ENCODE measurements at places on chromosomes 16 and 17.

DNA sequence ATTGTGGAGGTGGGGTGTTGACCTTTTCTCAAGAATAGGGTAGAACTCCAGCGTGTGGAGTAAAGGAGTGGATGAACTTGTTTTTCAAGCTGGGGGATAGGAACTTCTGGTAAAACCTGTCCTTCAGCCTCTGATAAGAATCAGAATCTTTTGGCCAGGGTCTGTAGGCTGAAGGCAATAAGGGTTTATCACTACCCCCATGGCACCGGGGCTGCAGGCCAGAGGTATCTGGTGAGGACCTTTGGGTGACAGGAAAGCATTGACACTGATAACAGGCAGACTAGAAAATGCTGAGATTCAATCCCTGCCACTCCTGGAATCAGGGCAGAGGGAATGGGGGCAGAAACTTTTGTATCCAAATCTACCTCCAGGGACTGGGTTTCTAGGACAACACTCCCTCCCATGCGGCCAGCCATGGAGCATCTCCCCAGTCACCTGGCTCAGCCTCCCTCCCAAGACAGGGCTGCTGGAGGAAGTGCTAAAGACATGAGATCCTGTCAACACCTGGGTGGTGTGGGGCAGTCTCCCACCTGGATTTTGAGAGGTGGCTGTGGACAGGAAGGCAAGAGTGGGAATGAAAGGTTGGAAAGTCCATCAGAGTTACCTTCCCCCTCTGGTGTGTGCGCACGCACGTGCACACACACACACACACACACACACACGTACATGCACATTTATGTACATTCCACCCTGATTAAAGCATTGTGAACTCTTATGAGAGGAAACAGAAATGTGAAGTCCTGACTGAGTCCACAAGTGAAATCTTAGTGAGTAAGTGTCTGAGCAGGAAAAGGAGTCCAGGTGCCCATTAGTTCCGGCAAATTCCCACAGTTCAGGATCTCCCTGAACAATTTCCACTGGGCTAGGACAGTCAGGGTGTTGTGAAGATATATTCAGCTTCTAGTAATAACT, 53.1 kb upstream of the MARCHF10 start:
- peak; percentile 99 for DNase-seq

GRCh38 chr17:70181866-70182265, 12.5 kb downstream of the KCNJ2 start:
- no peak for DNase-seq

DNA sequence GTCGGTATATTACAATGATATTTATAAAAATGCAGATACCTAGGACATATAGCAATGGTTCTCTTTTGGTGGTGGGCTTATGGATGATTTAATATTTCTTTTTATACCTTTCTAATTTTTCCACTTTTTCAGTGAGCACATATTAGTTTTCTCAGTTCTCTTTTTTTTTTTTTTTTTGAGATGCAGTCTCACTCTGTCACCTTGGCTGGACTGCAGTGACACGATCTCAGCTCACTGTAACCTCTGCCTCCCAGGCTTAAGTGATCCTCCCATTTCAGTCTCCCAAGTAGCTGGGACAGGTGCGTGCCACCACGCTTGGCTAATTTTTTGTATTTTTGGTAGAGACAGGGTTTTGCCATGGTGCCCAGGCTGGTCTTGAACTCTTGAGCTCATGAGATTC, 15.1 kb downstream of the MAP3K14 start:
- DNase-seq = no peak

DNA sequence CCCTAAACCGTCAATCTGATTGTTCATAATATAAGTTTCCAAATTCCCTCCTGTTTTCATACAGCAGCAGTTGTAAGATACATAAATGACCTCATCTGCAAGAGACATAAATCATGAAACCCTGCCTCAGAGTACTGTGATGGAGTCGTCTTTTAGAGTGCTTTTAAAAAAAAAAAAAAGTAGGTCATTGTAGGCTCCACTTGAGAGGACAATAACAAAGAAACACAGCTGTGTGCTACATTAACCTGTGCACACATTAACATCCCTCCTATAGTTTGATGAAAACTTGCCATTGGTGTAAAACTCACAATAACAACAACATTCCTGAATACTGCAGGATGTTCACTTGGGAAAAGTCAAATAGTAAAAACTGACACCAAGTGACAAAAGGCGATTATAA, 56.5 kb downstream of the XPO6 start:
- DNase-seq = no peak

- DNase-seq = no peak
These were observed 71.5 kb upstream of the KSR1 start for GRCh38 chr17:27384726-27385125.

DNA sequence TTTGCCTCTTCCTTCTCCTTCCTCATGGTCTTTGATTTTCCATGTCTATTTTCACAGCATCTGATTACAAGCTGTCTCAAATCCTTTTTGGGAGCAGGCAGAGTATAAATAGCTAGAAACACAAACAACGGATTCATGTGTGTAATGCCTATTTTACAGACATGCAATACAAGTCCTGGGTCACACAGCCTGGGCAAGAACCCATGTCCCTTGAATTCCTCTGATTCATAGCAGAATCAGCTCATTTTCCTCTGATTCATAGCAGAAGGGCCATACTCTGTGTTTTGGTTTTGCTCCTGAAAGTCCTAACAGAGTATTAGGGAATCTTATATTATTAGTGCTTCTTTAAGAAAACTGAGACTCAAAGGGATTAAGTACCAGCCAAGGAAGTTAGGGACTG, 71.3 kb downstream of the IRX5 start:
- peak; percentile 7 for DNase-seq

DNA sequence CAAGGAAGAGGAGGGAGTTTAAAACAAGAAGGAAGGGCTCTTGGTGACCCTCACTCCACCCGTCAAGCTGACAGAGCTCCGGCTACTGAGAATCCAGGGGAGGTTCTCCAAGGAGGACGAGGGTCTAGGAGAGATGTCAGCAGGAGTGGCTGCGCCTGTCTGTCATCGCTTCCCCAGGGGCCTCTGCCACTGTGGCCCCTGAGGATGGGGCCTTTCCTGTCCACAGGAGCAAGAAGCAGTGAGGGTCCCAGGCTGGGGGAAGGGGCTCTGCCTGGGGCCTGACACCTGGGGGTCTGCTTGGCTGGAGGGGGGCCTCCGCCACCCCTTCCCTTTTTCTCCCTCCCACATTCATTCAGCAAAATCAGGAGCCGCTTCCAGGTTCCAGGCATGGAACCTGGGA, 66.5 kb upstream of the TNRC6C start:
- no peak for DNase-seq

- DNase-seq = no peak
These were observed 1.9 kb upstream of the PLD6 start for GRCh38 chr17:17207998-17208397.

Measured in trophoblast cell (in vitro differentiated cells and primary cell).